Spleen (tissue), 13 donors: ENCODE measurements at places on chromosomes 3 and 15. TPM values are rescaled to one million over a fixed set of nuclear protein-coding genes. Genes with fewer than 3 reads are reported as not detected.

Gene ARID3B
- total RNA-seq: 25.0 TPM

Gene LYZL4
- total RNA-seq: not detected

Gene PLSCR4
- 44.3 TPM for total RNA-seq

Gene CACNA1D
- total RNA-seq: 37.0 TPM

Gene SENP7
- 31.0 TPM for total RNA-seq

Gene RHCG
- not detected for total RNA-seq

Gene PDIA3
- 132 TPM for total RNA-seq

Gene CLDN18
- total RNA-seq: not detected

Gene CATSPER2
- 8.0 TPM for total RNA-seq
